ENCODE measurements at places on chromosomes 3 and 15. TPM values are rescaled to one million over a fixed set of nuclear protein-coding genes. Genes with fewer than 3 reads are reported as not detected.

Gene WDR49
- 1.8 TPM for total RNA-seq

DNA sequence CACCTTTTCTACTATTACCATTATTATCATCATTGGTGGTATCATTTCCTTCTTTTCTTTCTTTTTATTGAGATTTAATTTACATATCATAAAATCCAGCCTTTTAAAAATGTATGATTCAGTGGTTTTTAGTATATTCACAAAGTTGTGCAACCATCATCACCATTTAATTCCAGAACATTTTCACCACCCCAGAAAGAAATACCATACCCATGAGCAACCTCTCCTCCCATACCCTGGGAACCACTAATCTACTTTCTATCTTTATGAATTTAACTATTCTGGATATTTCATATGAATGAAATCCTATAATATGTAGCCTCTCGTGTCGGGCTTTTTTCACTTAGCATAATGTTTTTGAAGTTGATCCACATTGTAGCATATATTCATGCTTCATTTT lies 29.1 kb downstream of the AAGAB start:
- DNase-seq, result no peak

Gene CCDC33
- total RNA-seq, result 0.51 TPM

DNA sequence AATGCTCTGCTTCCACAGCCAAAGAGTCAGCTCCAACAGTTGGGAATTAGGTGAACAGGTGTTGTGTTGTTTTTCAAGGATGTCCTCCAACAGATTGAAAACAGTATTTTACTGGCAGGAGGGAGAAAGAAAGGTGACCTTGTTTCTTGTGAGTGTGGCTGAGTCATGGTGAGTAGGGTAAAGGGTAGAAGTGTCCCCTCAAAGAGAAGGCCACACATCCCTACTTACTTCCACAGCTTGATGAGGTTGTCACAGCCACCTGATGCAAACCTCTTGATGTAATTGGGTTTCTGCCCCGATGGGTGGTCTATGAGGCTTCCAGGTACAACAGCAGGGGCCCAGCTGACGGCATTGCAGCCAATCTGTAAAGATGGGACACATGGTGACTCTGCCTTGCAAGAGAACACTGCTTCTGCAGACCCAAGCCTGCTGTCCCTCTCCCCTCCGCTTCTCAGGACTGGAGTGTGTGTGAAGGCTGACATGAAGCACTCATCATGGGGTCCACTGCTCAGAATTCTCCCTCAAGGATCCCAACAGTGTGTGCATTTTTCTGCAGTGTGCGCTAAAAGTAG lies 12.7 kb upstream of the GHRL start:
- no peak for DNase-seq
